ENCODE measurements at places on chromosomes 2 and 18.
A peak's percentile ranks its signal among the peaks of the same experiment; 100 is the strongest.

DNA sequence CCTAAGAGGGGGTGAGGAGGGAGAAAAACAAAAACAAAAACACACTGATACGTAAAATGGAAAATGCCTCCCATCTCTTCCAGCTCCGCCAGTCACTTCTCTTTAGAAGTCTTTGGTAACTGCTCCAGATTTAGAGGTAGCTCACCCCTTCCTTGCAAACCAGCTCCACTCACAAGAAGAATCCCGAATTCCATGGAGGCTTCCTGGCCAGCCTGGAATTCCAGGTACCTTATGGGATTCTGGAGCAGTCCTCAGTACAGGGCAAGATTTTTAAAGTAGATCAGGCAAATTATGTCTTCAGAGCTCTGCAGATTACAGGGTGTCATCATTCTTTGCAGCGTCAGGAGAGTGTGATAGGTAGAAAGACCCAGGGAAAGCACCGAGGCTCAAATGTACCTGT lies 4.8 kb downstream of the STON1 start:
- DNase-seq = no peak
- H3K4me3 ChIP-seq = no peak overlapping the region
- peaks cover 3% of the 10 kb centered on the region for H3K4me1 ChIP-seq

GRCh38 chr2:173623438-173624319 lies 269.0 kb downstream of the CDCA7 start:
- no peak overlapping the region for H3K4me3 ChIP-seq
- H3K27me3 ChIP-seq = peaks cover 7% of the 10 kb centered on the region
- no peaks in the 10 kb centered on the region for H3K36me3 ChIP-seq

GRCh38 chr2:219459460-219460311 lies 25.0 kb downstream of the SPEG start:
- H3K27me3 ChIP-seq = no peaks in the 10 kb centered on the region
- no peaks in the 10 kb centered on the region for H3K4me1 ChIP-seq
- no peaks in the 10 kb centered on the region for H3K36me3 ChIP-seq
- no peak overlapping the region for H3K27ac ChIP-seq
- no peak for DNase-seq

GRCh38 chr2:215727507-215728503 lies 285.5 kb downstream of the MREG start:
- no peaks in the 10 kb centered on the region for H3K27me3 ChIP-seq
- no peak overlapping the region for H3K4me3 ChIP-seq

- DNase-seq = peak; percentile 50
- H3K36me3 ChIP-seq = peaks cover 67% of the 10 kb centered on the region
- peak overlapping the region; percentile 31 for H3K27ac ChIP-seq
- H3K4me1 ChIP-seq = peaks cover 26% of the 10 kb centered on the region
- H3K27me3 ChIP-seq = no peaks in the 10 kb centered on the region
Observed at GRCh38 chr2:37201766-37202165, 5.5 kb downstream of the CEBPZOS start.

Data from T-helper 2 cell treated with Interferon-gamma antibody and Interleukin-4, amounts not matched to agents 5 μg/mL and 100 μg/mL, for 36 hours (primary cell).